Stimulated activated CD4-positive, alpha-beta T cell treated with anti-CD3 and anti-CD28 coated beads, Interleukin-15, amount 100 ng/mL, for 1 hour (primary cell): ENCODE measurements at places on chromosomes 1 and 21.

DNA sequence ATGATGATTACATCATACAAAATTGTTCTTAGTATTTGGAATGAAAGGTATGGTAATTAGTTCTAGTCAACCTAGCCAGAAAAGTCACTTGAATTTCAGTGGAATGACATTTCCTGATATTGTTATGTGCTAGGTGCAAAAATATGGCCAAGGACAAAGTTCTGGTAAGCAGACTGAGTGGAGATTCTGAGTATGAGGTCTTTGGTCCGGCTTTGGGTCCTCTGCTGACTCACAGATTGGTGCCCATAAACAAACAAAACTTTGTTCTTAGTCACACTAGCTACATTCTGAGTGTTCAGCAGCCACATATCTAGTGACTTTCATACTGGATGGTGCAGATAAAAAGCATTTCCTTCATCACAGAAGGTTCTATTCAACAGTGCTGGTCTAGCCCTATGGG lies 206.1 kb downstream of the ZNF648 start:
- no peak for DNase-seq

DNA sequence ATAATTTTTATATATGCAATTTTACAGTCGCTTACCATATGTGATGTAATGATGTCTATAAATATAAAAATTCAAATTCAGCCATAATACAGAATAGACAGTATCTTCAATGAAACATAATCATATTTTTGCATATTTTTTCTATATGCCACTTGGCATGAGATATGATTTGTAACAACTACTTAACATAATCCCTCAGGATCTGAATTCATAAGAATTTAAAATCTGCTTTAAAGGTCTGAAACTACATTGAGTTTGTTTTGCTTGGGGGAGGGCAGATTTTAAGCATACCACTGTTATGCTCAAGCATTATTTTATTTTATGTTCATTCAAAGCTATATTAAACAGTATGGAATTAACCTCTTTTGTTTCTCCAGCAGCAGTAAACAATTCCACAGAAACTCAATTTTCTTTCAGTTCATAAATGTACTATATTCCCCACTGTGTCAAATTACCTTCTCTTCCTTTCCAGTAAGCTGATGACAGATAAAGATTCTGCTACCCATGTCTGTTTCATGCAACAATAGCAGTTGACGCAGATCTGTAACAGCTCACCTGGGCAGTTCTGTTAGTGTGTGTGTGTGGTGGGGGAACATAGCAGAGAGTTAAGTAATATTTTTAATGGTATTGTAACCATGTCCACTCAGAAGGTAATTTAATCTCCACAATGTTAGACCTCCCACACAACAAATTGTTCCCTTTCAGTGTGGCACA lies 224.8 kb downstream of the NTNG1 start:
- DNase-seq, result no peak

DNA sequence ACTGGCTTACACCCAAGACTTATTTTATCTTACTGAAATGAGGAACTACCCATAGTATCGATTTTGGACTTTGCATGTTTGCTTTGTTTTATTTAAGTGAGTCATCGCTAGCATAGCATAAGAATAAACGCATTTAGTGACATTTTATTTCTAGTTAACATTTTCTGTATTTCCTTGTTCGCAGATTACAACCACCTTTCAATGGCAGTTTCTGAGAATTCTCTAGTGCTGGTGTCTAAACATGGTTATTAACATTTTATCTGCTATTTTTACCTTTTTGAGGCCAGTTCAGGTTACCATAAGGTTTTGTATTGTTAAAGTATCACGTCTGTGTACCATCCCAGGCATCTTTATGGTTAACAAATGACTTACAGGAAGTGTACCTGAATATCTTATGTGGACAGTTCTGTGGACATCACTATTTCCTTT lies 24.5 kb downstream of the EEIG2 start:
- DNase-seq, result no peak

GRCh38 chr1:25068316-25068715 lies 138.2 kb upstream of the RUNX3 start:
- no peak for DNase-seq

GRCh38 chr1:197984289-197984688 lies 67.1 kb downstream of the LHX9 start:
- DNase-seq, result no peak

DNA sequence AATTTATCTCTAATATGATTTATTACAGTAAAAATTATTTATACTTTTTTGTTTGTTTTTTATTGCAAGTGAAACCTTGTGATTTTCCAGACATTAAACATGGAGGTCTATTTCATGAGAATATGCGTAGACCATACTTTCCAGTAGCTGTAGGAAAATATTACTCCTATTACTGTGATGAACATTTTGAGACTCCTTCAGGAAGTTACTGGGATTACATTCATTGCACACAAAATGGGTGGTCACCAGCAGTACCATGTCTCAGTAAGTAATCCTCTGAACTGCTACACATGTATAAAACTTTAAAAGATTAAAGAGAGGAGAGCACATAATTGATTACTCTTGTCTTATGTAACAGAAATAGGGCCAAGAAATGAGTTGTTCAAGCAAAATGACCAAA lies 4.5 kb downstream of the CFHR3 start:
- no peak for DNase-seq

DNA sequence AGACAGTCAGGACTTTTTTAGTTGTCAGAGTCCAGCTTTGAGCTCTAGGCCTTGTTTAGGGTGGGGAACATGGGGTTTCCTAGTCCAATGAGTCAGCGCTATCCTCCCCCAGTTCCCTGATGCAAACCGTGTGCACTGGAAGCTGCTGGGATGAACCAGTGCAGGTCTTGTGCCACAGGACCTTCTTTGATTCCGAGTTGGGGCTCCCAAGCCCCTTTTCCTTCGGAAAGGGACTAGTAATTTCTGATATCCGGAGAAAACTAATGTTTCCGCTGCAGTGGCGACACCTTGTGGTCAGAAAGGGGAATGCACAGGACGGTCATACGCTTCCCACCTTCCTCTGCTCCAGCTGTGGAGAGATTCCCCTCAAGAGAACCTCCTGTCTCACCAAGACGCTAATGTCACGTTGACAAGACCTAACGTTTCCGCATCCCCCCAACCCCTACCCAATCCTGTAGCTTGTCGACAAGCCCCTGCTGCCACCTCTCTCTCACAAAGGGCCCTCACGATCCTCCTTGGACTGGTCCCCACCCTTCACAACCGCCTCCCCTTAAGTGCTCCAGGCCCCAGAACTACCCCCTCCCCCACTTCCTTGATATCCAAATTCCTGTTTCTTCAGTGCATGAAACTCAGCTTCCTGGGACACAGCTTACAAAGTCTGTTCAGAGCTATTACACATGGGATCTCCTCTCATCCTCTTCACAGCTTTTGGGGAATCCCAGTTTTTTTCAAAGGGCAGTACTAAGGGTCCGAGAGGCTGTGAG lies 30.9 kb downstream of the GPA33 start:
- peak; percentile 37 for DNase-seq

DNA sequence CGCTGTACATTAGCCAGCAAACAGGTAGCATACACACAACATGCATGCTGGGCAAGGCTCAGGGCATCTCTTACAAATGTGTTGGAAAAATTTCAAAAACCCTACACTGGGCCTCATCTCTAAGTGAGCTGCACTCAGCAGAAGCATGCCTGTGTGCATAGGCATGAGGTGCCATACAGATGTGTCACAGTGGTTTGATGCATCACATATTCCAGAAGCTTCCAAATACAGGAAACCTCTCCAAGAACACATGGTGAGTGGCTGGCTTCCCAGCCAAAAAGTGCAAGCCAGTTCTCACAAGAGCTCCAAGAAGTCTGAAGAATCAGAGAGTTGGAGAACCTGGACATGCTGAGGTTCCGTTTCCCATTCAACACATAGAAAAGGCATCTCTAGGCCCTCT lies 58.3 kb downstream of the CD46 start:
- DNase-seq, result no peak

DNA sequence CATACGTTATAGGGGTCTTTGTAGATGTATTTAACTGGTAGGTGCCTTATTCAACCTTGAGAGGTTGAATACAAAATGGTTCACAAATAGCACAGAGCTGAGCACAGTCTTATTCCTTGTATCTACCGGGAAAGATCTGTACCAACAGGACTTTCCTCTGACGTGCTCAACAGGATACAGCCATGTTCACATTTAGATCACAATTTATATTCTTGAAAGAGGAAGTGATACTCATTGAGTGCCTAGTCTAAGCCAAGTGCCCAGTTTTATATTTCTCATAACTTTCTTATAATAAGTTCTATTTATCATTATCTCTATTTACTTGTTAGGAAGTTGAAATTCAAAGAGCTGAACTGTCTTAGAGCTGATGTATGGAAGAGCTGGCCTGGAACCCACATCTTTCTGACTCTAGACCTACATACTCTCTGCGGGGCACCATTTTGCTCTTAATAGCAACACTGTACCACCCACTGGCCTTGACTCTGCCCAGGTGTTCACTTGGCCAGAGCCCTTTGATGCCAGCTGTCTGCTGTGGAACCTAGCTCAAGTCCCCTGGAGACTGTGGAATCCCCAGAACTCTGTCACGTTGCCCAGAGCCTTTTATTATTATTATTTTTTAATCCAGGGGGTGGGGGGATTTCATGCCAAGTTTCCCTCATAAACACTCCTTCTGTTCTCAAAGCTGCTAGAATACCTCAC lies 156.2 kb downstream of the TPR start:
- DNase-seq, result no peak

DNA sequence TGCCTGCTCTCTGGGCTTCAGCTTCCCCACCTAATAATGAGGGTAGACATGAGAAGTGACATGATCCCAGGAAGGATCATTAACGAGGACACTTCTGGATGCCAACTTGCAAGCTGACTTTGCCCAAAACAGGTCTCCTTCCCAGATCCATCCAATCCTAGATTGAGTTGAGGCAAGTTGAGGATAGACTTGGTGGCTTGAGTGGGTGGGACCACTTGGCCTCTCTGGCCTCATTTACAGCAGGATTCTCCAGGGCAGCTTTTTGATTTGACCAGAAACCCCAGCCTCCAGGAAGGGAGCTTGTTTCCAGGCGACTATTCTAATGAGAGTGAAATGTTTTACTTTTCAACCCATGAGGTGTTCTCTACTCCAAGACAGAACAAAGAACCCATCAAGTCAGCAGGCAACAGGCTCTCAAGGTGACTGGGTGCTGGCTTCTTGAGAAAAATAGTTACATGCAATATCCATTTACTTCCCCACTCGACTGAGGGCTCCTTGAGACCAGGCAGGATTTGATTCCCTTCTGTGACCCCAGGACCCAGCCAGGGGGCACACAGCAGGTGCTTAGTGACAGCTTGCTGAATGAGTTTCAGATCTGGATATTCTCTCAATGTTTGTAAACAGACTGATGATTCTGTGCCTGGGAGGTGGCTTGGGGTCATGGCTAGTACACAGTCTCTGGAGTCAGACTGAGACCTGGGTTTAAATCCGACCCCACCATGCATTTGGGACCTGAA lies 128.2 kb downstream of the DMRTB1 start:
- no peak for DNase-seq

- no peak for DNase-seq
Measured at GRCh38 chr1:184820218-184820750, 65.6 kb upstream of the EDEM3 start.

DNA sequence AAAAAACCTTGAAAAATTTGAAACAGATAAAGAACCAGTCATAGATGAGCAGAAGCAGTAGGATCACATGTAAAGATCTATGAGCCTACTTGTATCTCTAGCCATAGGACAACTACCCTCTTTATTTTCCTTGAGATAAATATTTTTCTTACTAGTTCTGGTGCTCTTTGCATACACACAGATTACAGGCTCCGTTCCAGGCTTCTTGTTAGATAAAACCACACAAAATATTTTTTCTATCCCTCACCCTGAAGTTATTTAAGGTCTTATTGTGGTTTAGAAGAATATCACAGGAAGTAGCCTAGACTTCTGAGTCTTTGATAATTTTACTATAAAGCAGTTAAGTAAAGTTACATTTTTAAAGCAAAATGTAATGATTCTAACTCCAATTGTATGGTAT lies 512.2 kb downstream of the NEGR1 start:
- no peak for DNase-seq

GRCh38 chr1:117925981-117926380 lies 3.4 kb downstream of the GDAP2 start:
- no peak for DNase-seq

DNA sequence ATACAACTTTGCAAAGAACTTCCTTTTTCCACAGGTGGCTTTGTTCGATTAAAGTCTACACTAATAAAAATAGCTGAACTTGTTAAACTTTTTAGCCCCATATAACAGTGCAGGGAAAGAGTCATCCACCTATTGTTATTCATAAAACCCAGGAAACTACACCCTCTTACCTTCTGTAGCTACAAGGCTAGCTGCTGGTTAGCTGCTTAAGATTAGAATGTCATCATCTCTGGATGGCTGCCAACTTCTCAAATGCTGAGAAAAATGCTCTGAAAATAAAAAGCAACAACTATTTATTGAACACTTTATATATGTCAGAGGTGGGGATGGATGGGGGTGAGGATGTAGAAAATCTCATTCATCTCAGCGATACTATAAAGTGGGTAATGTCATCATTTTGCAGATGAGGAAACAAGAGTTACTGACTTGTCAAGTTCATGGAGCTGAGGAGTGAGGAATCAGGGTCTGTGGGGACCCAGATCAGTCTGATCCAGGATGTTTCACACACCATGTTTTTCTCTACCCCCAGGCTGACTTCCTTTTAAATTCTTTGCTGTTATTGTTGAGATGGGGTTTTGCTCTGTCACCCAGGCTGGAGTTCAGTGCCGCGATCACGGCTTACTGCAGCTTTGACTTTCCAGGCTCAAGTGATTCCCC lies 17.1 kb downstream of the ATP5PF start:
- DNase-seq, result no peak

- no peak for DNase-seq
Measured at GRCh38 chr1:207058252-207058651, 5.2 kb downstream of the PFKFB2 start.

DNA sequence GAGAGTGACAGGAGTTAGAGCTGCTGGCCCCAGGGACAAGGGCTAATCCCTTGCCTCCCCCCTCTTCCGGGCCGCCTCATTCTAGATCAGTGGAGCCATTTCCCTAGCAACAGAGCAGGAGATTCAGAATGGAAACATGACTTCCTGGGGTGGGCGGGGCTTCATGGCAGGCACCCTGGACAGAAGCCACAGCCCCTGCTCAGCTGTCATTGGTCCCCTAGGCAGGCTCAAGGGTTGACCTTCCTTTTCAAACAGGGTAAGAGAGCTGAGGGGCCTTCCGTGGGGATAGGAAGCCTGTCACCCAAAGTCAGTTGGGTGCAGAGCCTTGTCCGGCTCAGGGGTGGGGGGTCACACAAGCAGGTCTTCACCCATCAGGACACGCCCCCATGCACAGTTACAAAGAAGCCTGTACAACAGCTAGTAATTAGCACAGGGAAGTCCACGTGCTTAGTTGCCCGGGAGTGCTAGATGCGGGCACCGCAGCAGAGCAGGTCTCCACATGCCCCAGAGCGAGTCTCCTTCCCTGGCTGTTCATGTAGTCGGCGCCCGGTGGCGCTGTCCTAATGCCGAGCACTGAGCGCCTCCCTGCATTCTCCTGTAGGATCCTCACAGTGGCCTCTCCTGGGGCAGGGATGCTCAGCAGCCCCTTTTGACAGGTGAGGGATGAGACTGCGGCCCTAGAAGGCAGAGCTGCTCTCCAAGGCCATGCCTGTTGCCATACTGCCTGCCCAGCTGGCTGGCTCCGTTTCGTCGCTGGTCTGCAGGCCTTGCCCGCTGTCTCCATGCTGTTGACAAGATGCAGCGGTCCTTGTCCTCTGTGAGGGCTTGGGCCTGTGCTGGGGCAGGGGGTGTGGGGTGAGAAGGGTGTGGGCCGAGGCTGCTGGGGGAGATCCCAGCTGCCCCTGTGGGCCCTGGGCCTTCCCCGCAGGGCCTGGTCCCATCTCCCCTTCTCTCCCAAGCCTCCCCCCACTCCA lies 5.1 kb downstream of the TMEM201 start:
- DNase-seq, result no peak

GRCh38 chr1:17852383-17852782 lies 97.2 kb downstream of the ACTL8 start:
- no peak for DNase-seq
